ENCODE measurements at places on chromosomes 5 and 9.

DNA sequence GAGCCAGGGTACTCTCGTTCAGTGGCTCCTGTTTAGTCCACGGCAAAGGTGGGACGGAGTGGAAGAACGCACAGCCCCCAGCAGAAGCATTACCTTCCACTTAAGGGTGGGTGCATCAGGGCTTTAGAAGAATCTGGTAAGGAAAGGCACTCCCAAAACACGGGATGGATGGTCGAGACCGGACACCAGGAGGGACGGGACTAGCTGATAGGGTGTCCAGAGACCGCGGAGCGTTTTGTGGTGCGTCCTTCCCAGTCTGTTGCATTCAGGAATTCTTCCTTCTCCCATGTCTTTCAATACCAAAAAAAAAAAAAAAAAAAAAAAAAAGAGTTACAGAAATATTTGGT is 545 bp upstream of the CTSV start:
- no peaks in the 10 kb centered on the region for H3K27me3 ChIP-seq
- no peaks in the 10 kb centered on the region for H3K36me3 ChIP-seq
- no peaks in the 10 kb centered on the region for H3K4me1 ChIP-seq
- DNase-seq = peak; percentile 82
- H3K27ac ChIP-seq = no peak overlapping the region

- H3K36me3 ChIP-seq = peaks cover 36% of the 10 kb centered on the region
- no peak overlapping the region for H3K27ac ChIP-seq
- H3K27me3 ChIP-seq = no peaks in the 10 kb centered on the region
- no peak overlapping the region for H3K4me3 ChIP-seq
- DNase-seq = peak; percentile 71
These were observed 32.5 kb downstream of the TENT4A start for GRCh38 chr5:6745706-6746222.

- no peaks in the 10 kb centered on the region for H3K36me3 ChIP-seq
- no peak for DNase-seq
- no peaks in the 10 kb centered on the region for H3K27me3 ChIP-seq
- H3K4me3 ChIP-seq = no peak overlapping the region
These were observed 80.4 kb downstream of the TEK start for GRCh38 chr9:27189426-27189825.

GRCh38 chr9:105459336-105459735 is 11.5 kb downstream of the FSD1L start:
- no peaks in the 10 kb centered on the region for H3K27me3 ChIP-seq
- no peak for DNase-seq
- H3K4me1 ChIP-seq = peaks cover 5% of the 10 kb centered on the region
- H3K27ac ChIP-seq = no peak overlapping the region
- no peaks in the 10 kb centered on the region for H3K36me3 ChIP-seq
- no peak overlapping the region for H3K4me3 ChIP-seq

All from SK-N-SH (cell line).